Activated naive CD8-positive, alpha-beta T cell treated with anti-CD3 and anti-CD28 coated beads, Interleukin-2, amount 10 ng/mL, durations not matched to agents 7 days and 5 days (primary cell): ENCODE measurements at places on chromosomes 5 and 9. TPM values are rescaled to one million over a fixed set of nuclear protein-coding genes. Genes with fewer than 3 reads are reported as not detected.

DNA sequence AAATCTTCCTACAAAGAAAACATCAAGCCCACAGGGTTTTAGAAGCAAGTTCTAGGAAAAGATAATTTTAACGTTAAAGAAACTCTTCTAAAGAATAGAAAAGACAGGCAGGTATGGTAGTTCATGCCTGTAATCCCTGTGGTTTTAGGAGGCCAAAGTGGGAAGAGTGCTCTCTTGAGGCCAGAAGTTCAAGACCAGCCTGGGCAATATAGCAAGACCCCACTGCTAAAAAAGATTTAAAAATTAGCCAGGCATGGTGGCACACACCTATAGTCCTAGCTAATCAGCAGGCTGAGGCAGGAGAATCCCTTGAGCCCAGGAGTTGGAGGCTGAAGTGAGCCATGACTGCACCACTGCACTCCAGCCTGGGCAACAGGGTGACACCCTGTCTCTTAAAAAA lies 193.3 kb downstream of the MLLT3 start:
- no peak for DNase-seq

The DNAJB5 gene
- total RNA-seq: 3.3 TPM

The C9 gene
- total RNA-seq: not detected

- DNase-seq: no peak
These were observed 1249.5 kb upstream of the CDH18 start for GRCh38 chr5:21237461-21237860.

- no peak for DNase-seq
These were observed 885 bp downstream of the TAF7 start for GRCh38 chr5:141319699-141320098.

DNA sequence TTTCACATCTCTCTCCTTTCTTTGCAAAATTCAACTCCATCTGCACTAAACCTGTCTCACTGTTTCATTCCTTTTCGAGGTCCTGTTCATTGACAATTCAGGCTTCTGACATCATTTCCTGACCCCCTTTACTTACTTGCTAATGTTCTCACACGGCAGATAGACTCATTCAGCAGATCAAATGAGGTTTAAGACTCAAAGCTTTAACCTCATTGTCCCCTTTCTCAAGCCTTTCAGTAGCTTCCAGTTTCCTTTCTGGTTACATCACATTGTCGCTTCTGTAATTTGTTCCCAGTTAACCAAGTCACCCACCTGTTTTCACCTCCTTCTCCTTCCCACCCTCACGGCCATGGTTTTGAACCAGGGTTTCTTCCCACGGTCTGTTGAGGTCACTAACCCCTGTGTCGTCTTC lies 143.4 kb upstream of the OTULINL start:
- DNase-seq: no peak

The PCAT7 gene
- total RNA-seq: not detected

GRCh38 chr5:154949781-154950180 lies 8.9 kb downstream of the MRPL22 start:
- no peak for DNase-seq

- no peak for DNase-seq
These were observed 95.0 kb downstream of the ADAMTSL1 start for GRCh38 chr9:18568973-18569372.

GRCh38 chr9:134165357-134166315 lies 1.3 kb upstream of the RNU6ATAC start:
- DNase-seq: peak; percentile 67

GRCh38 chr5:83917261-83917908 lies 196.7 kb upstream of the HAPLN1 start:
- no peak for DNase-seq

The WDR31 gene
- total RNA-seq: 1.00 TPM

GRCh38 chr9:132973713-132974112 lies 4.8 kb upstream of the GFI1B start:
- no peak for DNase-seq

The PCDHB11 gene
- total RNA-seq: not detected

DNA sequence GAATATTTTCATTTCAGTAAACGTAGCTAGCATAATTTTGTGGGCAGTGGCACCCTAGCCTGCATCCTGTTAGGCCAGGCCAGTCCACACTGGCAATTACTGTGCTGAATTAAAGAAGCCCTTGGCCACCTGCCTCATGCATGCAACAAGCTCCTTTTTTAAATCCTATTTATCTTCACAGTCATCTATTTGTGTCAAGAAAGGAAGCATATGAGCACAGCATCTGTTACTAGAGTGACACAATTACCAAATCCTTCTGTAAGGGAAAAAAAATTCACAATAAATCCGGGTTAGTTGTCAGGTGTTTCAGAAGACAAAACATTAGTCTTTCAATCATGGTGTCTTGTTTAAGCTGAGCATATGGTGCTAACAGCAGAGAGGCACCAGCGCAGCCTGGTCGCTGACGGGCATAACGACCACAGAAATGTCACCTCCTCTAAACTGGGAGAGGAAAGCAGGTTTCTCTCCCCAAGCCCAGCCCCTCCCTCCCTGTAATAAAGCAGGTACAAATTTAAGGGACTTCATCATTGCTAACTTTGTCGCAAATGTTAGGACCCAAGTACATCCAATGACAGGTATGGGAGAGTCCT lies 520.6 kb downstream of the CTNND2 start:
- no peak for DNase-seq

GRCh38 chr5:176658817-176659511 lies 11.7 kb downstream of the TSPAN17 start:
- peak; percentile 54 for DNase-seq
